ENCODE measurements at places on chromosomes 12 and 14. TPM values are rescaled to one million over a fixed set of nuclear protein-coding genes. Genes with fewer than 3 reads are reported as not detected.

DNA sequence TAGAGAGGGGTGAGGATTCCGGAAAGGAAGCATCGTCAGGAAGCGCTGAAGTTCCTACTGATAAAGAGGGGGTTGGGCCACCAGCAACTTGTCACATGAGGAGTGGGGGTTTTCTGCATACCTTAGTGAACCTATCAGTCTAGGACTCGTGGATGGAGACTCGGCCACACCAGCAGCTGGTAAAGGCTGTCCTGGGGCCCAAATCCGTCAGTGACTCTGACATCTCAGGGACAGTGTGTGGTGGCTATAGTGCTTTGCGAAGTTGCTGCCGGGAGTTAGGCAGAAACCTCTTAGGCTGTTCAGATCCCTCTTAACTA is 16.4 kb downstream of the RNASE2 start:
- DNase-seq = no peak

DNA sequence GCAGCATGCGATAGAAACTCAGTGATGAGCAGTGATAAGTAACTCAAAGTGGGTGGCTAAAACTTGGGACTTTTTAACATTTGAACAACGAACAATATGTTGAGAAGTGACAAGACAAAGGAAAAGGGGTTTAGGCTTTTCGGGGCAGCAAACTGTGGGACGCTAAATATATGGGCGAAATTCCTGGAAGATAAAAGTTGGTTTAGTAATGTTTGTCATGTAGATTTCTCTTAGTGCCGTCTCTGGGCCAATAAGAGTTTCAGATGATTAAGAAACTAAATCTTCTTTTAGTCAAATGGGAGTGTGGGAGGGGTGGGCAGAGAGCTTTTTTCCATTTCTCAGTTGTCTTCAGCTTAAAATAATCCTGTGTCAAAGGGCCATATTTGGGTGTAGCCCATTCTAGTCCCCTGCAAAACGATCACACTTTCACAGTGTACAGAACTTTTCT is 41.7 kb upstream of the FUT8 start:
- DNase-seq = no peak

DNA sequence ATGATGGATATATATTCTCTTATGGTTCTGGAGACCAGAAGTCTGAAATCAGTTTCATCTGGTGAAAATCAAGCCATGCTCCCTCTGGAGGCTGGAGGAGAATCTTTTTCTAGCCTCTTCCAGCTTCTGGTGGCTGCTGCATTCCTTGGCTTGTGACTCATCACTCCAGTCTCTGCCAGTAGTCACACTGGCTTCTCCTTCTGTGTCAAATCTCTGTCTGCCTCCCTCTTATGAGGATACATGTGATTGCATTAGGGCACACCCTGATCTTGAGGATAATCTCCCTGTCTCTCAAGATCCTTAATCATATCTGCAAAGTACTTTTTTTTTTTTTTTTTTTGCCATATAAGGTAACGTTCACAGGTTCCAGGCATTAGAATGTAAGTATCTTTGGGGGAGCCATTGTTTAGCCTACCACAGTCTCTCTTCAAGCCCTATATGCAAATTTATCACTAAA is 17.7 kb downstream of the DNAL1 start:
- DNase-seq = no peak

DNA sequence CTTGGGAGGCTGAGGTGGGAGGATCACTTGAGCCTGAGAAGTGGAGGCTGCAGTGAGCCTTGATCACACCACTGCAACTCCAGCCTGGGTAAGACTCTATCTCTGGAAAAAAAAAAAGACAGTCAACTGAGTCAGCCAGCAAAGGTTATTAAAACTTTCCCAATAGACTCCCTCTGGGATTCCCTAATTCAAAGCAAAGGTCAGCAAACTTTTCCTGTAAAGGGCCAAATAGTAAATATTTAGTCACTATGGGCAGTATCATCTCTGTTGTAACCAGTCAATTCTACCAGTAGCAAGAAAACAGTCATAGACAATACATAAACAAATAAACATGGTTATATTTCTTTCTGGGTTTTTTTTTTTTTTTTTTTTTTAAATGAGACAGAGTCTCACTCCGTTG is 122.5 kb downstream of the IPO8 start:
- DNase-seq = no peak

GRCh38 chr14:32531942-32532515 is 202.9 kb downstream of the AKAP6 start:
- DNase-seq = no peak

DNA sequence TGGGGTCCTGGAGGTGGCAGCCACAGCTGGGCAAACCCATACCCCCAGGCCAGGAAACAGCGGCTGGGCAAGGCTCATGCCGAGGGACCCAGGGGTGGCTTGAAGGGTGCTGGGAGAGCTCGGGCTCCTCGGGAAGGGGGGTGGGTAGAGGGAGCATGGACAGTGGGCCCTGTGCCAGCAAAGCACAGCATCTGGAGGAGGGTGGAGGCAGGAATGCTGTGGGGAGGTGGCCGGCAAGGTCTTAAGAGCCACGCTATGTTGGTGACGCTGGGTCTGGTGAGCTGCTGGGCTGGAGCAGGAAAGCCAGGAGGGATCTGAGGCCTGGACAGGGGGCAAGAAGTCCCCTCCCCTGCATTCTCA is 48.2 kb upstream of the DLK1 start:
- DNase-seq = no peak

DNA sequence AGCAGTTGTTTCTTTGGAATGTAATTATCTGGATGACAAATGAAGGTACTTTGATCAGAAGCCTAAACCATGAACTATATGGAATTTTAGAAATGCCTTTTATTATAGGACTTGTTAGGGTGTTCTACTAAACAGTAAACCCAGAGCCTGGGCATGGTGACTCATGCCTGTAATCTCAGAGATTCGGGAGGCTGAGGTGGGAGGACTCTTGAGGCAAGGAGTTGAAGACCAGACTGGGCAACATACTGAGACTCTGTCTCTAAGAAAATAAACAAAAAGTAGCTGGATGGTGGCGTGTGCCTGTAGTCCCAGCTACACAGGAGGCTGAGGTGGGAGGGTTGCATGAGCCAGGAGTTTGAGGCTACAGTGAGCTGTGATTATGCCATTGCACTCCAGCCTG is 23.9 kb downstream of the PALS1 start:
- no peak for DNase-seq

- DNase-seq = no peak
Measured at GRCh38 chr12:2228535-2228934, 175.7 kb downstream of the CACNA1C start.

GRCh38 chr12:45794422-45794821 is 64.9 kb downstream of the ARID2 start:
- no peak for DNase-seq

DNA sequence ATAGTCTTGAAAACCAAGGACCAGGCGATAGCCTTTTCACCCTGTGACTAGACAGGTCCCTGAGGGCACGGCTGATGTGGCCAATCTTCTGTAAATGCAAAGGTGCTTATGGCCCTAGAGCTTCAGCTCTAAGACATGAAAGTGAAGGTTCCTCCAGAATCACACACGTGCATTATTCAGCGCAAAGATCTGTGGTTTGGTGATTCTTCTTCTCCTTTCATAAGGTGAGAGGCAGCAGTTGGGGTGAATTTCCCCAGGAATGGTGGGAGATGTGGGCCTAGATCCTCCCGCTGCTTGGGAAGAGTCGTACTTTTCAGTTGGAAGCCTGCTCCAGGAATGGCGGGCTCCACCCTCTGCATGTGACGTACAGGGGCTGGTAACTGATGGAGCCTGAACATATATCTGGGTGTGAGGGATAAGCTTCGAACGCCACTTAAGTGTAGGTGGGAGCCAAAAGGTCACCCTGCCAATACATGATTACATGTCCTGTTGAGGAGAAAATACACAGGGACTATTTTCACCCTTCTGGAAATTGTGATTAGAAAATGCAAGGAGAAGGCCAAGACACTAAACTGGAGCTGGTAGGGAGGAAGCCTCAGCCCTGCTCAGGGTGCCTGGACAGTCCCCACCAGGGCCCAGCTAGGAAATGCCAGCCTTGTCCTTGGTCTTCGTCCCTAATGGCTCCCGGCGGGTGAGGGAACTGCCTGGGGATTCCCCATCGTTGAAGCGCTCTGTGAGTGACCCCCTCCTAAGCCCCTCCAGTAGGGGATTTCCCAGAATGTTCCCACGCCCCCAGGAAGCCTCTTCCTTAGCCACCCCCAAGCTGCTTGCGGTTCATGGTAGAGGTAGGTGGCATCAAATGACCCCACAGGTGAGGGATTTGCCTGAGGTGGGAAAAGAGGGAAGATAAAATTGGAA is 17.6 kb downstream of the BATF start:
- DNase-seq = no peak

GRCh38 chr14:67653651-67654280 is 20.7 kb downstream of the VTI1B start:
- DNase-seq = no peak

DNA sequence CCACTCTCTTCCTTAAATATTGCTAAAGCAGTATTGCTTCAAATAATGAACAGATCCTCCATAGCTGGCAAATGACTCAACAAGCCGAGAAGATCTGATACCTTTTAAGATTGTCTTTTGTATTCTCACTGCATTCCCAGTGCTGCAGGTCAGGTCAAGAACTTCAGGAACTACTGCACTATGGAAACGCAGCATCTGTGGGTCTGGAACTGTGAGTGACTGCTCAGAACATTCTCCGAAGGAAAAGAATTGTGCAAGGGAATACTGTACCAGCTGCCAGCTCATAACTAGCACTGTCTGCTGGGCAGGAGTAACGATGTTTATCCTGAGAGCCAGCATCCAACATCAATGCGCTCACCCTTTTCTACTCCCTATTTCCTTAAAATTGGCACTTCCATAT is 348.0 kb upstream of the SOX5 start:
- DNase-seq = peak; percentile 29

Gene TBX3
- 5.1 TPM for polyA plus RNA-seq

Gene GPR84
- polyA plus RNA-seq = not detected

Gene LRRC10
- not detected for polyA plus RNA-seq

Gene TSPAN19
- not detected for polyA plus RNA-seq

Gene IL23A
- polyA plus RNA-seq = not detected

Gene CISTR
- polyA plus RNA-seq = not detected

Data from brain (organoid and tissue), 16 donors.